MCF 10A (cell line): ENCODE measurements at places on chromosomes 7 and 10. TPM values are rescaled to one million over a fixed set of nuclear protein-coding genes. Genes with fewer than 3 reads are reported as not detected.

The HUS1 gene
- total RNA-seq, result 39.9 and 42.8 TPM in 2 replicates

The ARHGAP22 gene
- total RNA-seq, result 4.0 and 6.3 TPM in 2 replicates

The IGFBP1 gene
- not detected in 2 replicates for total RNA-seq

- H3K27me3 ChIP-seq, result no peaks in the 10 kb centered on the region
- DNase-seq, result peak; percentile 39
- H3K36me3 ChIP-seq, result peaks cover 7% of the 10 kb centered on the region
- H3K4me3 ChIP-seq, result no peak overlapping the region
Measured at GRCh38 chr7:127819975-127820731, 168.2 kb downstream of the SND1 start.

GRCh38 chr10:119282446-119282845, 75.1 kb downstream of the GRK5 start:
- H3K36me3 ChIP-seq, result no peaks in the 10 kb centered on the region
- H3K27ac ChIP-seq, result no peak overlapping the region
- H3K4me3 ChIP-seq, result no peak overlapping the region
- peaks cover 27% of the 10 kb centered on the region for H3K4me1 ChIP-seq

GRCh38 chr7:131581241-131582051, 25.0 kb upstream of the PODXL start:
- H3K4me1 ChIP-seq, result no peaks in the 10 kb centered on the region
- H3K27me3 ChIP-seq, result no peaks in the 10 kb centered on the region

DNA sequence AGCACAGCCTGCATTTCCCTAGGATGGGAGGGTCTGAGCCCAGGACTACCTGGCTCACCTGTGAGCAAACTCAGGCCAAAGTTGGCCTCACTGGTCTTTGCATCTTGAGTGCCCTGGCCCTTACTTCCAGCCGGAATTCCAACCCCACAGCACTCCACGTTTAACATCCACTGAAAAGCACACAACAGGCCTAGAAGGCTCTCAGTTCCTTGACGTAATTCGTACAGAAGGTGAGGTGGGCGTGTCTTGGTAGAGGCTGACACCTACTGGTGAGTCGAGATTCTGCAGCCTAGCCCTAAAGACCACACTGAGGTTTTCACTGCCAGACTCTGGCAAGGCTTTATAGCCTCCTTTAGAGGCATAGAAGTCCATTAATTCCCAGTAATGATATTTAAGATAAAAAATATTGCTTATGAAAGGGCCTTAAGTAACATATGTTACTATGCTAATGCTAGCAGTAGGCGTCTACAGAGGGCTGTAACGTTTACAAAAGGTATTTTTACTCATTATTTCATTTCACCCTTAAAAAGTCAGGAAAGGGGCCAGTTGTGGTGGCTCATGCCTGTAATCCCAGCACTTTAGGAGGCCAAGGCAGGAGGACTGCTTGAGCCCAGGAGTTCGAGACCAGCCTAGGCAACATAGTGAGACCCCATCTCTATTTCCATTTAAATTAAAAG, 95.8 kb downstream of the HIP1 start:
- no peaks in the 10 kb centered on the region for H3K27me3 ChIP-seq
- peak; percentile 69 for DNase-seq
- H3K4me1 ChIP-seq, result peaks cover 6% of the 10 kb centered on the region
- H3K4me3 ChIP-seq, result no peak overlapping the region
- no peak overlapping the region for H3K27ac ChIP-seq
- H3K36me3 ChIP-seq, result no peaks in the 10 kb centered on the region

DNA sequence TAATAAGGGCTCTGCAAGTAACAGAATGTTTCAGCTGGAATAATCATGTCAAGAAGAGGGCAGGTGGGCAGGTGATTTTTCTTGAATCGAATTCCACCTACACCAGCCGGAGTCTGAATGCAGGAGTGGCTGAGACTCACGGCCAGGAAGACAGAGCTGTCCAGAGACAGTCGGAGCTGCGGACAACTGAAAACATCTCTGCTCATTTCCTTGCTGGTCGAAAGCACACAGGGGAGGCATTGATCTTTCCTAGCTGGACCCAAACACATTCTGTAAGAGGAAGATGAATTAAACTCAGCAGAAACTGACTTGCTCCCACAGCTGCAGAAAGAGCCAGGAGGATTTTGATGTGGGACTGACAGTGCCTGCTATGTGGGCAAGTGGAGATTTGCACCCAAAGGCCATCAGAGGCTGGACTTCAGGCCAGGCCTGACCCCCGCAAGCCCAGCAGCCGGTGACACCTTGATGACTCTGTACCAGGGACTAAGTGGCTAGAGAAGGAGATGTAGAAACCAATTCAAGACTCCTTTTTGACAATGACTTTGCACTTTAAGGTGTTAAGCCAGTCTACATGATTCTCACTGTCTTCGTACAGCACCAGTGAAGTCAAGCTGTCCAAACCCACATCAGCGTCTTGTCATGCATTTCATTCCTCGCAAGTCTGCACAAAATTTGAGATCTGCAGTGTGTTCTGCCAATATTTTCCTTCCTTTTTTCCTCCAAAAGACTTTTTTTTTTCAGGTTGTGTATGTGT, 169.4 kb downstream of the TEX36 start:
- peaks cover 37% of the 10 kb centered on the region for H3K27me3 ChIP-seq
- H3K36me3 ChIP-seq, result no peaks in the 10 kb centered on the region
- peaks cover 10% of the 10 kb centered on the region for H3K4me1 ChIP-seq
- no peak for DNase-seq

DNA sequence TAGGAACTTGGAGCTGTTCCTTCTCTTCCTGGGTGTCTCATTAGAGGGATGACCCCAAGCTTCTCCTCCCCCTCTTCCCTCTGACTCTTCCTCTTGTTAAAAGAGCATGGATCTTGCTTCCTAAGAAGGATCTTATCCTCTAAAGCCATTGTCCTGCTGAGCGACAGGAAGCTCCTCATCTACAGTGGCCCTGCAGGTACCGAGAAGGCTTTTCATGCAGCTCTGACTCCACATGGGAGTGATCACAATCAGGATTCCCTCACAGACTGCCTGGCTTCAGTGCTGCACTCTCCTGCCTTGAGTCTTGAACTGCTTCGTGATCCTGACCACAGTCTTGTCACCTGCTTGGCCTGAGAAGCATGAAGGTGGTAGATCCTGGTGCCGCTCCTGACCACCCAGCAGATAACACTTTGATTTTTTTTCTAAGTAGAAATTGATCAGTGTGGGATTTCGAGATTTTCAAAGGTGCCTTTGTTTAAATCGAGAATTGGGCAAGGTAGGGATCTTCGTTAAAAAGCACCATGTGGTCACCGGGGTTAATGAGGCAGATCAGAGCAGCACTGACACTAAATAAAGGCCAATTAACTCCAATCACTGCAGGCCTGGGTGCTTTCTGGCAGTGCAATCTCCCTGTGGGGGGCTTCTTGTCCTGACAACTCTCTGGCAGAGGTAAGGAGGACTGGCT, 376.4 kb downstream of the NRG3 start:
- H3K4me1 ChIP-seq, result peaks cover 30% of the 10 kb centered on the region
- DNase-seq, result no peak
- H3K27ac ChIP-seq, result no peak overlapping the region
- H3K27me3 ChIP-seq, result no peaks in the 10 kb centered on the region
- no peak overlapping the region for H3K4me3 ChIP-seq

DNA sequence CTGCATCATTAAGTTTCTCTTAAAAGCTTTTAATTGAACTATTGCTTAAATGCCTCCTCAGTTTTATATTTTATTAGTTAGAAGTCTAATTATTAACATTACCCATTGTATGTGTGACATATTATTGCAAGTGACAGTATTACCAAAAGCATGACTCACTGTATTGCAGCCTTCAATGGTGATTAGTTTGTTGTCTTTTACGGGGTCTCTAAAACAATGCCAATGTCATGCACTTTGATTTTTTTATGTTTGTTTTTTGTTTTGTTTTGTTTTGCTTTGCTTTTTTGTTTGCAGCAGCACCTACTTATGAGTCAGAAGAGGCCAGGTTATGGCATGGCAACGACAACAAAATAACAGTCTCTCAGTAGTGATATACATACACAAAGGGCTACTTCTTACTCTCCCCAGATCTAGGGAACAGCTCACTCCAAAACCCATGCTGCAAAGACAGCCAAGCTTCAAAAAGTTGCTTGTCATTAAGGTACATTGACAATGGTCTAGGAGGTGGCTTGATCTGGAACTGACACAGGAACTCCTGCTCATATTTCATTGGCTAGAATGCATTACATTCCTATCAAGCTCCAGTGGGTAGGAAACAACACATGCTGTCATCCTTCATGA, 293.7 kb upstream of the POM121L12 start:
- no peak overlapping the region for H3K4me3 ChIP-seq
- no peaks in the 10 kb centered on the region for H3K4me1 ChIP-seq
- DNase-seq, result no peak
- H3K27ac ChIP-seq, result no peak overlapping the region
- H3K27me3 ChIP-seq, result peaks cover 13% of the 10 kb centered on the region

- H3K4me3 ChIP-seq, result no peak overlapping the region
- no peak overlapping the region for H3K27ac ChIP-seq
- no peaks in the 10 kb centered on the region for H3K4me1 ChIP-seq
- H3K27me3 ChIP-seq, result no peaks in the 10 kb centered on the region
- DNase-seq, result no peak
Measured at GRCh38 chr10:130848855-130849254, 462.7 kb downstream of the TCERG1L start.

GRCh38 chr10:131982185-131982756, 548 bp upstream of the BNIP3 start:
- H3K27me3 ChIP-seq, result no peaks in the 10 kb centered on the region
- no peak for DNase-seq
- H3K36me3 ChIP-seq, result peaks cover 9% of the 10 kb centered on the region
- H3K4me1 ChIP-seq, result peaks cover 18% of the 10 kb centered on the region
- H3K27ac ChIP-seq, result no peak overlapping the region

DNA sequence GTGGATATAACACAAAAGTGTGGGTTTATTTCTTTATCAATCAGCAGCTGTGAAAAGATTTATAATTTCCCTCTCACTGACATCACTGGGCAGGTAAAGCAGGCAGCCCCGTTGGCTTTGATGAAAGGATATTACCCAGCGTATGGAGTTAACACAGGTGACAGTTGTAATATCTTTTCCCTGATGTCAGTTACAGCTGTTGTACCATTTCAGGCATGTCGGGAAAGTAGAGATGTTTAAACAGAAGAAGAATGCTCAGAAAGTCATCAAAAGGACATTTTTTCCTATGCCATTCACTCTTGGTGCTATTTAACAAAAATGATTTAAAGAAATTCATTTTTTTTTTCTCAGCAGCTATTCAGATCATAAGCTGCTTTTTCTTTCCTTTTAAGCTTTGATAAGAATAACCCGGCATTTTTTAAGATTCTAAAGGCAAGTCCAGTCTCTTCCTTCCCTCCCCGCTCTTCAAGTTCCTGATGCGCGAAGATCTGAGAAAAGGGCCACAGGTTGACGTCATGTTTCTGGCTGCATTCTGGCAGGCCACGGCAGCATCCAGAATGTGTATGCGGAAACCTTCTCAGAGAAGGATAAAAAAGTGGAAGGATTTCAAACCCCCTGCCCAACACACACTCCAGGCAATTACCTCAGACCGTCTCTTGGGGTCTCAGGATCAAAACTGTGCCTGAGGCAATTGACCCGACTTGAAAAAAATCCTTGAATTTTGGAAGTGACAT, 32.5 kb upstream of the ADAM12 start:
- H3K4me3 ChIP-seq, result no peak overlapping the region
- no peak for DNase-seq
- H3K27ac ChIP-seq, result no peak overlapping the region

GRCh38 chr7:31892099-31892829, 177.9 kb downstream of the PDE1C start:
- DNase-seq, result no peak
- no peaks in the 10 kb centered on the region for H3K36me3 ChIP-seq
- H3K27ac ChIP-seq, result no peak overlapping the region
- H3K4me1 ChIP-seq, result no peaks in the 10 kb centered on the region

- H3K36me3 ChIP-seq, result peaks cover 31% of the 10 kb centered on the region
- no peaks in the 10 kb centered on the region for H3K27me3 ChIP-seq
- peak overlapping the region; percentile 79 for H3K27ac ChIP-seq
- no peak for DNase-seq
Measured at GRCh38 chr7:2231992-2232765, 566 bp downstream of the MAD1L1 start.

GRCh38 chr7:50369143-50370026, 64.9 kb downstream of the IKZF1 start:
- no peaks in the 10 kb centered on the region for H3K36me3 ChIP-seq
- H3K4me3 ChIP-seq, result no peak overlapping the region
- H3K4me1 ChIP-seq, result no peaks in the 10 kb centered on the region
- no peak overlapping the region for H3K27ac ChIP-seq
- DNase-seq, result peak; percentile 43
- H3K27me3 ChIP-seq, result peaks cover 51% of the 10 kb centered on the region

DNA sequence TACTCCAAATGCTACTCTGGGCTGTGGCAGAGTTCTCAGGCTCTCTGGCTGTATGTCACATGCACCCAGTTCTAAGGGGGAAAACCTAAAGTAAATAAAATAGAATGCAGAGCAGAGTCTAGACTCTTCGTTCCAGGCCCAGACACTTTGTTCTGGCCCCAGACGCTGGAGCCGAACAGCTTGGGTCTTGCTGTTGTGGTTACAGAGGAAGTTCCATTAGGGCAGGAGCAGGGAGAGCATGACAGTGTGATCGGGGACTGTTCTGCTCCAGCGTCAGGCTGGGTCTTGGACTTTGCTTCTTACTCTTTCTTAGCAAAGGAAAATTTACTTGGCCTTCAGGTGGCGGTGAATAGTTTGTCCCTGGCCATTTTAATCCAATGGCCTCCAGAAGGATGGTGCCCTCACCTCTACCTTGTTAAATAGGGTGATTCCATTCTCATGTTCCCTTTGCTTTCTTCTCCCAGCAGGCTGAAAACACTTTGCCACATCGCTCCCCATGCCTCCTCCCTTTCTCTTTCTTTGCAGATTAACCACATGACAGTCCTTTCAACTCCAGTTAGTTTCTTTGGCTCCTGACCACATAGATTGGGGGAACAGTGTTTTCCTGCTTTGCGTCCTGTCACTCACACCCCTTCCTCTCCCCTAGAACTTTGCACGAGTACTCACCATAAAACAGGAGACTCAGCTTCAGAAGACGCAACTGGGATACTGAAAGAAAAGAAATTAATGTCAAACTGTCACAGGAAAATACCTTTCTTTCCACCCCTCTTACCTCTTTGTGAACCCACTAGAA, 730.8 kb downstream of the SUGCT start:
- no peak overlapping the region for H3K4me3 ChIP-seq
- no peak for DNase-seq
- no peaks in the 10 kb centered on the region for H3K27me3 ChIP-seq
- no peak overlapping the region for H3K27ac ChIP-seq

DNA sequence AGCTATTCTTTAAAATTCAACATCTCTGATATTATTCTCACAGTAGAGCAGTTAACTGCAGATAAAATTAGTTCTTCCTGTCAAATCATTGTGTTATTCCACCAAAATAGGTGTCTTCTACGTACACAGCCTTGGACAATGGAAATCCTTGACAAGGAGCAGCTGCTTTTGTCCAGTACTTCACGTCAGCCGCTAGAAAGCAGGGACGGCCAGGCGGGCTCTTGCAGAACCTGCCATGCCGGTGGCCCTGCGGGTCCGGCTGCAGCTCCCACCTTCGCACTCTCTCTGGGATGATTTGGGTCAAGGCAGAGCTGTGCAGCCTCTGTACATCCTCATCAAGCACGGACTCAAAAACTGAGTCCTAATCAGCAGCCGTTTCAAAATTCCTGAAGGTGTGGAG, 2.2 kb upstream of the FOXI2 start:
- no peaks in the 10 kb centered on the region for H3K36me3 ChIP-seq
- H3K27ac ChIP-seq, result no peak overlapping the region
- H3K4me1 ChIP-seq, result no peaks in the 10 kb centered on the region
- no peak for DNase-seq
